Kasumi-1 (cell line): ENCODE measurements at places on chromosomes 3 and 15.

DNA sequence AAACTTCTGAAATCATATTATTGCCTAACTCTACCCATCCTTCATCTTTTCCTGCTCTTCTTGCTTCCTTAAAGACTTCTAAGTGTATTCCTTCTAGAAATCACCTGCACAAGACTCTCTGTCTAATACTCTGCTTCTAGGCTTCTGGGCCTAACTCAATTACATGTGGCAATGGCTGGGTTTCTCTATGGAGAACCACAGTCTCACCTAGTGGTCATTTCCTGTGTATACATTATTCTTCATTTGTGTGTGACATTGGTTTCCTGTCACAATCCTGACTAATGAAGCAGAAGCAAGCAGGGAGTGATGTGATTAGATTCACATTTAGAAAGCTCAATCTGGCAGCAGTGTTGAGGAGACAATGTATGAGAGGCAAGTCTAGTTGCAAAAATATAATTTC is 16.9 kb upstream of the CLDN1 start:
- DNase-seq, result peak; percentile 2

DNA sequence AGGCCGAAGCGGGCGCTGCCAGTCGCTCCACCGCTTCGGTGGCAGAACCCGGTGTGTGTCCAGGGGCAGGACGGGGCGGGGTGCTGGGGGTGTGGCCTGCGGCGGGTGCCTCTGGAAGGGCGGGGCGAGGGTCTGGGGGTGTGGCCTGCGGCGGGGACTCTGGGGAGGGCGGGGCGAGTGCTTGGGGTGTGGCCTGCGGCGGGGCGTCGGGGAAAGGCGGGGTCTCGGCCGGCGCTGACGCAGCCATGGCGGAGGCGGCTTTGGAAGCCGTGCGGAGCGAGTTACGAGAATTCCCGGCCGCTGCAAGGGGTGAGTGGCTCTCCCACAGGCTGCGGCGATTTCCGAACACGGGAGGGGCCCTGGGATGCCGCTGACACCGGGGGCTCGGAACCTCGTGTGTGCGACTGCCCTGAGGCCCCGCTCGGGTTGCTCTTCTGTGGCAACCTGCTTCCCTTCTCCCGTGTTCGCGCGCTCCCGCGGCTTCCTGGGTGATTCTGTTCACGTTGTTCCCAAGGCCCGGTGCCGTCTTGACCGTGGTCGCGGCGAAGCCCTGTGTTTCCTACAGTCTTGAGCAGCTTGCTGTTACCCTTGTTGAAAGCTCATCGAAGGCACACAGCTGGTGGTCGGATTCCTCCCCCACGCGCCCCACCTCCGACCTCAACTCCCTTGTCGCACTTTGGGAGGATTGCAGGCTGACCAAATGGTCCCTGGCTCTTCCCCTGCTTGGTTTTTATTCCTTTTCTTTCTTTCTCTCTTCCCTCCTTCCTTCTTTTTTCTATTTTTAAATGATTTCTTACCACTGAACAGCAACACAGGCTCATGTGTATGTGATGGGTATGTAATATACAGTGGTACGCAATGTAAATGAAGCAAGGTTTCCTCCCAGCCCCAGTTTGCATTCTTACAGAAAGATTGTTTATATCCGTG is at the start of gene JMJD7:
Gene JMJD7, plus strand, starts transcription at position 213 of the 927 bp plus-strand sequence. Its CDS starts 33 bp downstream, at position 246.
- DNase-seq, result peak; percentile 40

GRCh38 chr3:97417-98258 is 98.9 kb upstream of the CHL1 start:
- no peak for DNase-seq

DNA sequence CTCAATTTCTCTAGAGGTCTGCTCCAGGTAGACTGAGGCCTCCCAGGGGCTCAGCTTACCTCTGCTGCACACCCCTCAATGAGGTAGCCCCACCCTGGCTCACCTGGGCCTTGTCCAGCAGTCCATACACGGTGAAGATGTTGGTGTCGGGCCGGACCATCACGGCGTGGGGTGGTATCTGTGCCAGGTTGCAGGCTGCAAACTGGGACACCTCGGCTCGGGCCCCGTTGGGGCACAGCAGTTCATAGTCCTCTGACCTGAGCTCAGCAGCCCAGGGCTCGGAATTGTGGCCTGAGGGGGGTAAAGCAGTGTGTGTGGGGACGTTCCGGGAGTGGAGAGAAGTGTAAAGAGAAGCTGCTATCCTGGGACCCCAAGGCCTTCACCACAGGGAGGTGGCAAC is 23.2 kb downstream of the MELTF start:
- DNase-seq, result no peak

- no peak for DNase-seq
Observed at GRCh38 chr3:149581681-149582370, 76.0 kb downstream of the WWTR1 start.

GRCh38 chr15:82910721-82911120 is 41.8 kb downstream of the HOMER2 start:
- DNase-seq, result no peak

- no peak for DNase-seq
Observed at GRCh38 chr15:78167227-78167888, 18.2 kb downstream of the IDH3A start.

DNA sequence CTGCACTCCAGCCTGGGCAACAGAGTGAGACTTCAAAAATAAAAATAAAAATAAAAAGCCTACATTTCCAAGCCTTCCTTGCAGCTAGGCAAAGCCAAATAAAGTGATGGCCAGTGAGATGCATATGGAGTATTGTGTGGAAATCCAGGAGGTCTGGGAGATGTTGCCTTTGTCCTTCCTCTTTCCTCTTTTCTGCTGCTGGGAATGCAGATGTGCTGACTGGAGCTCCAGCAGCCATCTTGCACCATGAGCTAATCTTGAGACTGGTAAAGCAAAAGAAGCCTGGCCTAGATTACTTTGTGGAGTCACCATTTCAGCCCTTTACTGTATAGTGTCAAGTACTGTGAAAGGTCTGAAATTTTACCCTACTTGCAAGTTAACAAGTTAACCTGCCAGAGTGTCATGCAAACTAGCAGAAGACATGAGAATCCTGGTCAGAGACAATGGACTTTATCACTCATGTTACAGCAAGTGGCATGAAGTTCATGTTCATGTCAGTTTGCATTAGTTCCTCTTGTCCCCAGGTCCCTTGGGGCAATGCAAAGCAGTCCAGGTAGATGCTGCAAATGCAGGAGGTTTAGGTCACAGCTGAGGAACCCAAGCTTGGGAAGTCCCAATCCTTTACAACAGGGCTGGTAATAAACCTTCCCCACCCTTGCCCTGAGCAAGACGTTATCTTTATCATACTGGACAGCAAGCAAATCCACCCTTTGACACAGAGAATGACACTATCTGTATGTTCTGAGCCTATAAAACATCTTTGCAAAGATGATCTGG is 103.1 kb downstream of the TLE3 start:
- DNase-seq, result no peak

GRCh38 chr3:72887705-72888545 is at the start of gene GXYLT2:
Gene GXYLT2, plus strand, starts transcription at chr3:72888046. Its CDS starts 188 bp downstream, at chr3:72888234.
- peak; percentile 63 for DNase-seq

- DNase-seq, result no peak
Observed at GRCh38 chr3:56800130-56800831, 1.5 kb downstream of the ARHGEF3 start.

- peak; percentile 47 for DNase-seq
Observed at GRCh38 chr15:92807971-92808571, 92.1 kb upstream of the CHD2 start.

GRCh38 chr3:26807272-26807671 is 184.7 kb downstream of the LRRC3B start:
- no peak for DNase-seq

DNA sequence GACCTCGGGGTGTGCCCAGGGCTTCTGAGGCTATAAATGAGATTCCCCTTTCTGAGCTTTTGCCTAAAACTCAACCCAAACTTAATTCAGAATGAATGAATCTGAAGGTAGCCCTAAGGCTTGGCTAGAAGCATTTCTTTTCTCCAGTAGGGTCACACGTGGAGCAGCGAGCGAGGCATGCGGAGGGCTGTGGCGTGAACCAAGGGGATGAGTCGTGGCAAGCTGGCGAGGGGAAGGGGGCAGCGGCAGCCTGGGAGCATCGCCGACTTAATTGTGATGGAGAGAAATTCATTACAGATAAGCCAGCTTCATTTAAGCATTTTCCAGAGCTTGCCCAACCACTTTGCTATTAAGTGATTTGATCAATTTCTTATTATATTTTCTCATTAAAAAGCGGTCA is 79.9 kb downstream of the CHSY1 start:
- no peak for DNase-seq

DNA sequence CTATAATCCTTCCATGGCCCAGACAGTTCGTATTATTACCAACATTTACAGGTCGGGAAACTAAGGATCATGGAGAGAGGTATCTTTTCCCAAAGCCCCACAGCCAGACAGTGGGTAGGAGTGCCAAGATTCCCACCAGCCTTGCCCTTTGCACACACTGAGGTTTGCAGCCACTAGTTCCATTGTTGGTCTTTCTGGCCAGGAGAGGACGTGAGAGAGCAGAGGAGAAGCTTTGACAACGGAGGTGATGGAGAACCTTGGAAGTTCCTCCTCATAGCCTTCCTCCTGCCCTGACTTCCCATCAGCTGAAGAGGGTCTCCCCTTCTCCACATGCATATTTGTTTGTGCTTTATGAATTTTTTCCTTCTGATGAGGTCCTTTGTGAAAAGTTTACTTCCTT is 50.5 kb upstream of the PLCL2 start:
- no peak for DNase-seq

DNA sequence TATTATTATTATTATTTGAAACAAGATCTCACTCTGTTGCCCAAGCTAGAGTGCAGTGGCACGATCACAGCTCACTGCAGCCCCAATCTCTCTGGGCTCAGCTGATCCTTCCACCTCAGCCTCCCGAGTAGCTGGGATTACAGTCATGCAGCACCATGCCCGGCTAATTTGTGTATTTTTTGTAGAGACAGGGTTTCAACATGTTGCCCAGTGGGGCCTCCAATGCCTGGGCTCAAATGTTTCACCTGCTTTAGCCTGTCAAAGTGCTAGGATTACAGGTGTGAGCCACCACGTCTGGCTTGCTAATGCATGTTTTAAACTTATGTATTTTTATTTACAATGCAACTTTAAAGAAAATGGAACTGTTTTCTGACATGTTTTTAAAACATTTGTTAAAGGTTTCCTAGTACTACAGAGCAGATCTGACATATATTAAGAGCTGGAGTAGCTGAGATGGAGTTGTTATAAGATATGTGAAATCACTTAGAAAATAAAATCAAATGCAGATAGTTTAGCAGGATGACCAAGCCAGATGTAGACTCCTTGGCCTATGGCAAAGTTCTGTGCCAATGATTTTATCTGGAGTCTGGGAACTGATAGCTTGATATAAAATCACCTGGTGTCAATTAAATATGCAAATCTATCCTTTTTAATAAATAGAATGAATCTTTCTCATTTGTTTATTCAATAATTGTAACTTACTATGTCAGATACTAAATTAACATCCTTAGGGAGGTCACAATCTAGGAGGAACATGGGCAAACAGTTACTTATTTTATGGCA is 310.1 kb upstream of the NAALADL2 start:
- DNase-seq, result no peak

GRCh38 chr3:58952128-58952917 is 97.5 kb downstream of the CFAP20DC start:
- no peak for DNase-seq

GRCh38 chr3:124860599-124860998 is 26.6 kb downstream of the ITGB5 start:
- no peak for DNase-seq
